ENCODE measurements at places on chromosomes 5 and 9. TPM values are rescaled to one million over a fixed set of nuclear protein-coding genes. Genes with fewer than 3 reads are reported as not detected.

Gene PCDHA9
- total RNA-seq = 0.07 TPM

Gene ANKRD34B
- total RNA-seq = not detected

Gene CTXN3
- not detected for total RNA-seq

Gene SURF2
- total RNA-seq = 14.2 TPM

Gene AKNA
- 10.1 TPM for total RNA-seq

Gene LCN1
- total RNA-seq = not detected

Gene DIMT1
- total RNA-seq = 54.3 TPM

Gene COQ4
- 31.1 TPM for total RNA-seq

Gene ZNF454
- 1.3 TPM for total RNA-seq

Gene FBP2
- not detected for total RNA-seq

Gene PTAR1
- 80.6 TPM for total RNA-seq

All from thoracic aorta endothelial cell (primary cell).